ENCODE measurements at places on chromosomes 7 and 10.

GRCh38 chr7:76048668-76048988 lies 722 bp downstream of the MDH2 start:
- DNase-seq, result no peak

DNA sequence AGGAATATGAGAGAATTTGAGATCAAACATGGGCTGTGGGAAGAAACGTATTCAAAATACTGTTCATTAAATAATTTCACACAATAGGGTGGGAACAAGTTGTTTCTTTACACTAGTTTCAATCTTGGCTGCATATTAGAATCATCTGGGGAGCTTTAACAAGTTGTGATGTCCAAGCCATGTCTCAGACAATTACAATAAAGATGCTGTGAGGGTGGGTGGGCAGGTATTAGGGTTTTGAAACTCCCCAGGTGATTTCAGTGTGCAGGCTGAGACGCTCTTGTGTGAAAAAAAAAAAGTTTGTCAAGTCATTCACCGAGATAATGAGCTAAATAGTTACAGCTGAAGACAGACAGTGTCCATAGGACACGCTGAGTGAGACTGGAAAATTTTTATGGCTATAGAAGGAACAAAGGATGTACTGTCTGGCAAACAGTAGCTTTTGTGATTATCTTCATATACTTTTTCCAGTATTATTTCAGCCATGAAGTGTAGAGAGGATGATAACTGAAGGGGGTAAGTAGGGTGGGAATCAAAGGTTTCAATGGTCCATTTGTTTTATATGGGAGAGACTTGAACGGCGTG lies 12.6 kb upstream of the LAMB4 start:
- no peak for DNase-seq

- DNase-seq, result no peak
Observed at GRCh38 chr10:44008270-44008916, 359.7 kb upstream of the ZNF32 start.

DNA sequence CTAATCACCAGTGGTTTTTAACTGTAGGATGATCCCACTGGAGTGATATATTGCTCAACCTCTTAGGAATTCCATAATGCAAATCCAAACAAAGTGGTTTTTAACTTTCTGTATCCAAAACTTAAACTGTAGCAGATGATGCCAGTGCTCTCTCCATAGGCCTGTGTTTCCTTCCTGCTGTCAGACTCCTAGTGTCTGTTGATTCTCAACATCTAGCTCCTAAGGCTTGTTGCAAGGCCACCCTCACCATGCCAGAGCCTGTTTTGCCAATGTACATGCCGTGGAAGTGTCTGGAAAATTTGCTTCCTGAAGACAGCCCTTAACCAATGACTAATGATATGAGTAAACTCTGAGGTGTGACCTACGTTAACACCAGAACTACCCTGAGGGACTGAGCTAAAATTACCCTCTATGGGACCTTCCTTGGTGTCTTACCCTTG lies 39.3 kb downstream of the C1GALT1 start:
- DNase-seq, result no peak

GRCh38 chr10:103921750-103922195 lies 3.8 kb upstream of the STN1 start:
- DNase-seq, result no peak

GRCh38 chr7:2354939-2355704 lies 495 bp downstream of the EIF3B start:
- DNase-seq, result peak; percentile 39

DNA sequence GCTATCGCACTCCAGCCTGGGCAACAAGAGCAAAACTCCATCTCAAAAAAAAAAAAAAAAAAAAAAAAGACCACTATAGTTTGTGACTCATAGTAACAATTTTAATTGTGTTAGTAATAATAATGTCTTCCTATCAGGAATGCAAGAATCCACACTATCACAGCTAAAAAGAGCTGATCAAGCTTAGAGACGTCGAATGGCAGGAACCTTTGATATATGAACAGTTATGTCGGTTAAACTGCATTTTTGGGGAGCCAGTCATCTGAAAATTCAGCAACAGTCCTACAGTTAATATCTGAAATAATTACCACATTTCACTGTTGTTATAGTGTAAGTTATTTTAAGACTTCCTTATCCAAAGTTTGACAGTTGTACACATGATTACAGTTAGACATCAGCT lies 8.8 kb downstream of the PHYH start:
- no peak for DNase-seq

DNA sequence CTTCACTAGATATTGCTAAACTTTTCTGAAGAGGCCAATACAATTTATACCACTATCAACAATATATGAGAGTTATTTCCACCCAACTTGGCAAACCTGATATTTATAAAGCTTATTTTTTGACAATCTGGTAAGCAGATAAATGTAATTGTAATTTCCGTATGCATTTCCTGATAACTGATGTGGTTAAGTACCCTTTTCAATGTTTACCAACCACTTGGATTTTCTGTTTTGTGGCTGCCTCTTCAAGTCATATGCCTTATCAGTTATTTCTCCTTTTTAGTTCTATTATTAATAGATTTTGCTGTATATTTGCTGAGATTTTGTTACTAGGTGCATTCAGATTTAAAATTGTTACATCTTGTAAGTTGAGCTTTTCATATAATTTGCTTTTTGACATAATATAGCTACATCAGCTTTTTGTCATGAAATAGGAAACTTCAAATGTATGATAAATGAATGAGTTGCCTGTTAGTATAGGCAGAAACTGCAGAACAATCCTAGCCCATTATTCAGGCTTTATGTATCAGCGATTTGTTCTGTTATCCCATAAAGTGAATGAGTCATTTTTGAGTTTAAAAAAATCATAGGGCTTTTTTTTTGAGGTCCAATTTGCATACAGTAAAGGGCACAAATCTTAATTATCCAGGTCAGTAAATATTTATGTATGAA lies 11.5 kb downstream of the SGPL1 start:
- no peak for DNase-seq

DNA sequence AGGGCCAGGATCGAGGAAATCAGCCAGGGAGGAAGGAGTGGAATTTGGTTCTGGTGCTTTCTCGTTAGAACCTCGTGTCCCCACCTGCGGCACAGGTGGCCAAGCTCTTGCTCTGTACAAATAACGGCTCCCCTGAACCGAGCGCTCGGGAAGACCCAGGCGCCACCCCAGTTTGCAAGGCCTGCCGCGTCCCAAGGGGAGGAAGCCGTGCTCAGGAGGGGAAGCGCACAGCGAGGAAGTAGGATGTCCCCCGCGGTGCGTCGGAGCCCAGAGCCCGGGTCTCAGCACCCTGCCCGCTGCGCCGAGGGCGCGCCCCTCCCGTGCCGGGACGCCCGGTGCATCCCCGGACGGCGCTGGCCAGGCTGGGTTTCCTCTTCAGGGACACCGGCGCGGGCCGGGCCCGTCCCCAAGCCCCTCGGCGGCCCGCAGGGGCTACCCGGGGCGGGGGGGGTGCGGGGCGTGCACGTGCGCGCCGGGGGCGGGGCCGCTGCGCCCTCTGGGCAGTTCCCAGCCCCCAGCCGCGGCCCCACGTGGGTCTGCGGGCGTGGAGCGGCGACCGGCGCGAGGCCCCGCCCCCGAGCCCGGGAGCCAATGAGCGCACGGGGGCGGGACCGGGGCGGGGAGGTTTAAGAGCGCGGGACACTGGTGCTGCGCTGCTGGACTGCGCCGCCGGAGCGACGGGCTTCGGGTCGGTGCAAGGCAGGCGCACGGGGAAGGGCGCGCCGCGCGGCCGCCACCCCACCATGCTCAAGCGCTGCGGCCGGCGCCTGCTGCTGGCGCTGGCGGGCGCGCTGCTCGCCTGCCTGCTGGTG lies at the start of gene LFNG:
LFNG (plus strand) TSS at position 656 of the 812 bp plus-strand sequence; CDS start at position 744, 88 bp downstream.
- peak; percentile 87 for DNase-seq

GRCh38 chr10:101266381-101267289 lies 37.4 kb upstream of the LBX1 start:
- no peak for DNase-seq

GRCh38 chr10:104348601-104349000 lies 5.0 kb upstream of the CFAP58 start:
- no peak for DNase-seq

- DNase-seq, result no peak
Observed at GRCh38 chr7:22252016-22252415, 104.9 kb downstream of the RAPGEF5 start.

GRCh38 chr10:48671914-48672595 lies 12.6 kb upstream of the WDFY4 start:
- DNase-seq, result no peak

DNA sequence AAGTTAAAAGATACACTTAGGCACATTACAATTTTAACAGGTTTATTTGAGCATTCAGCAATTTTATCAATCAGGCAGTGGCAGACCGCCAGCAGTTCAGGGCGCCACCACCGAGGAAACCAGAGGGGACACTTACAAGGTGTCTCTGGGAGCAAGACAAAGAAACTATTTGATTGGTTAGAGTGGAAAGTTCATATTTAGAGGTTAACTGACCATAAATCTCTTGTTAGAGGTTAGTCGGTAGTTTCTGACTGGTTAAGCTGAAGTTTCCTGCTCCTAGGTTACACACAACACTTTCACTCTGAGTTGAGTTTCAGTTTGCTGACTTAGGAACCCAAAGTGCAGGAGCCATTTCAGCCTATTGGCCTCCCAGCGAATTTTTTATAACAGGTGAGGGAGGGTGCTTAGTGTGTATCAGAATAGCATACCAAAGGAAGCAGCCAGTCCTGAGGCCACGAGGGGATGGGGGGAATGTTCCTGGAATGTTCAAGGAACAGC lies 10.8 kb upstream of the PVRIG start:
- no peak for DNase-seq

- DNase-seq, result no peak
Observed at GRCh38 chr7:39911167-39911566, 38.9 kb upstream of the CDK13 start.

DNA sequence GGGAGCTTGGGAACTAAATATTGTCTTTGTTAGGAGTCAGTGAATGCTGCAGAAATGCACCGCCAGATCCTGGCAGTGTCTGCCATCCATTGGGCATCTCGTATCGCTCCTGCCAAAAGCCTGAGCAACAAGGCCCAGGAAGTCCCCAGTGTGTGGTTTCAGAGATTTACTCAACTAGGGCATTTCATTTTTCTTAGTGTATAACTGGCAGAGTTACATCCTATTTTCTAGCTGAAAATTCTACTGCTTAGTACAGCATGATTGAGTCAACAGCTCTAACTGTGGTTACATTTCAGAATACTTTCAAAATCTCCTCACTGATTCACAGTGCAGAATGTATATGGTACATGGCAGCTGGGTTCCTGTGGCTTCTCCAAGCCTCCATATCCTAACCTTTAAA lies 95.8 kb upstream of the CREB5 start:
- no peak for DNase-seq

GRCh38 chr7:51251290-51251689 lies 65.3 kb downstream of the COBL start:
- DNase-seq, result no peak

- DNase-seq, result no peak
Observed at GRCh38 chr7:101575721-101576120, 53.4 kb downstream of the MYL10 start.

DNA sequence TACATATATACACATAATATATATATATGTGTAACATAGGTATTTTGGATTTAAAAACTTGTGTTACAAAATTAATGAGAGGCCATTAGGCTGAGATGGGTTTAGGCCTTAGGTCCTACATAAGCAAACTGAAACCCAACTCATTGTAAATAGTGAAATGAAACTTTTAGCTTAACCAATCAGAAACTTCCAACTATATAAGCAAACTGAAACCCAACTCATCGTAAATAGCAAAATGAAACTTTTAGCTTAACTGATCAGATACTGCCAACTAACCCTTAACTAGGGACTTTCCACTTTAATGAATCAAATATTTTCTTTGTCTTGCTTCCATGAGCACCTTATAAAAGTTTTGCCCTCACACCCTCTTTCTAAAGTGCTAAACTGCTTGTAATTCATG lies 17.3 kb upstream of the SAMD9L start:
- DNase-seq, result no peak

DNA sequence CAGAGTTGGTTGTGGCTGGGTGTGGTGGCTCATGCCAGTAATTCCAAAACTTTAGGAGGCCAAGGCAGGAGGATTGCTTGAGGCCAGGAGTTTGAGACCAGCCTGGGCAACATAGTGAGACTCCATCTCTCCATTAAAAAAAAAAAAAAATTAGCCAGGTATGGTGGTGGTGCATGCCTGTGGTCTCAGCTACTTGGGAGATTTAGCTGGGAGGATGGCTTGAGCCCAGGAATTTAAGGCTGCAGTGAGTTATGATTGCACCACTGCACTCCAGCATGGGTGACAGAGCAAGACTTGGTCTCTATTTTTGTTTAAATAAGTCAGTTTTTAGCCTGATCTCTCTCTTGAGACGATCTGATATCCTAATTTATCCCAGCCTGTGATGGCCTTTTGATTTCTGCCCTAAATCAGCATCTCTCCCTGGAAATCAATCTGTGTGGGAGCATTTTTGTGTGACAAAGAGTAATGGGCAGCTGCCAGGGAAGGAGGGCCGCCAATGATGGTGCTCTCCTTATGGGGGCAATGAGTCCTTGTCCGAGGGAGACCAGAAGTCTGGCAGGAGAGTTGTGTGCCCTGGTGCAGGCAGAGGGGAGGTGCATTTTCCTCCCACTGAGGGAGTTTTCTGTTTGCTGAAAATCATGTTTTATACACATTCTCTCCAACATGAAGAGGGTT lies 111.0 kb downstream of the NRP1 start:
- DNase-seq, result no peak

All from stimulated activated CD4-positive, alpha-beta T cell treated with anti-CD3 and anti-CD28 coated beads, Interleukin-4, amount 100 ng/mL, for 4 hours (primary cell).